ENCODE measurements at places on chromosomes 13 and 19.

GRCh38 chr19:49456326-49456725, 3.3 kb downstream of the ALDH16A1 start:
- DNase-seq = no peak

DNA sequence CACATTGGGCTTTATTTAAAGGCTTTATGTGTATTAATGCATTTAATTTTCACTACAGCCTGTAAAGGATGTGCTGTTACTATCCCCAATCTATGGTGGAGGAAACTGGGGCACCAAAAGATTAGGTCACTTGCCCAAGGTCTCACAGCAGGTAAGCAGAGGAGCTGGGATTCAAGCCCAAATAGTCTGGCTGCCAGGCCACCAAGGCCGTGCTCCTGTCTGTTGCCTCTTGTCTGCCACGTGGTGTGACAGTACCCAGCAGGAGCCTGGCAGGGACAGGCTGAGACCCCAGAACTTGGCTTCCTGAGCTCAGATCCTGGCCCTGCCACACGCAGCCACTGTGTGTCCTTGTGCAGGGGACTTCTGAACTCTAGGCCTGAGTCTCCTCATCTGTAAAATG, 4.5 kb downstream of the NTN5 start:
- no peak for DNase-seq

- no peak for DNase-seq
Observed at GRCh38 chr19:18453269-18454024, 15.5 kb upstream of the ISYNA1 start.

DNA sequence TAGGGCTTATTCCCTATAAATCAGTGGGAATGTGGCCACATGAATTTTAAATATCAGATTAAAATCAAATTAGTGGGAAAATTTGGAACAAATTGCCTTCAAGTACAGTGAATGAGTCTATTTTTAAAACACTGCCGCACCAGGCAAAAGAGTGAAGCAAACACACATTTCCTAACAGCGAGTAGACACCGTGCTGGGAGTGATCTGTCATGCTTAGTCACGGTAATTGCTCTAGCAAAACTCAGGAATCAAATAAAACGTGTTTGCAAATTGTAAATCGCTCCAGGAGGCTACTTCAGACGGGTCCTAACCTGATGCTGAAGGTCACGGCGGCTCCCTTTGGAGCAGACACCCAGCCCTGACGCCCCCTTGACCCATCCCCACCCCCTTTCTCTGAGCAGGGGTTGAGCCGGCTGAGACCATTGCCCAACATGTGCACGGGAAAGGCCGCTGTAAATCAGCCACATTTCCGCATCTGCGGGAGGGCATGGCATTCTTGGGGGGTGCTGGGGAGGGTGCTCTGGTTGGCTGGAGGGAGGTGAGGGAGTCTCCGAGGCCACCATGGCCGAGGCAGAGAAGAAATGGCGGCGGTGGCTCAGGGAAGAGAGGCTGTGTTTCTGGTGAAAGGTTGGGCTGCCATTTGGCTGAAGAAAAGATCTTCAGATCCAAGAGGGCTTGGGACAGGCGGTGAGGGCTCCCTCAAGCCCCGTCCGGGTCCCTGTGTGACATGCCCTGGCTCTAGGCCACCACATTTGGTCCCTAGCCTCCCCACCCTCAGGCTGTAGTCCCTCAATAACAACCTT, 8.9 kb downstream of the CEBPA start:
- DNase-seq = no peak

GRCh38 chr13:74134777-74135325, 647 bp upstream of the KLF12 start:
- DNase-seq = peak; percentile 50

- no peak for DNase-seq
Observed at GRCh38 chr19:28247243-28247642, 965.7 kb downstream of the UQCRFS1 start.

- DNase-seq = no peak
Observed at GRCh38 chr19:4662812-4663211, 7.3 kb downstream of the MYDGF start.

DNA sequence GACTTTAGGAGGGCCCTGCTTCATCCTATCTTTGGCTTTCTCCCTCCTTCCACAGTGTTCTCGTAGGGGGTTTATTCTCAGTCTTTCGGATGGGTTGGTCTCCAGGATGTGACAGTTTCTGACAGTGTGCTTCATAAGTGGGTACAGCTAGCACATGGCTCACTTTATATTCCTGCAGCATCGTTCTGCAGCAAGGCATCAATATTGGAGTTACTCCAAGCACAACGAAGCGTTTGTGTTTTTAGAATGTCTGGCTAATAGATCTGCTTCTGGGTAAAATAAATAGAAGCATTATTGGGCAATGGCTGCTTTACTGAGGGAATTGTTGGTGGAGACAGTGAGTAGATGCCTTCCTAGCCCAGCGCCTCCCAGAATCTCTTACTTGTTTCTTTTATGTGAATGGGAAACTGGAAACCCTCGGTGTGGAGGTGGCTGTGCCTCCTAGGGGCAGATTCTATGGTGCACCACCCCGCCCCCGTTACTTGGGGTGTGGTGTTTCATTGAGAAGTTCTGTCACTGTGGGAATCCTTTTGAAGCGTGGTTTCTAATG, 2.0 kb downstream of the FARP1 start:
- DNase-seq = no peak

All from activated CD4-positive, alpha-beta T cell treated with anti-CD3 and anti-CD28 coated beads, Interleukin-2, Interleukin-6, amounts not matched to agents 100 ng/mL and 50 ng/mL, durations not matched to agents 16 hours and 8 hours (primary cell).